ENCODE measurements at places on chromosomes 6 and 20. TPM values are rescaled to one million over a fixed set of nuclear protein-coding genes. Genes with fewer than 3 reads are reported as not detected.

Gene CASS4
- total RNA-seq, result 2.4 TPM

GRCh38 chr6:88166493-88167351 is 575 bp upstream of the CNR1 start:
- peak overlapping the region; percentile 68 for H3K4me3 ChIP-seq
- no peaks in the 10 kb centered on the region for H3K27me3 ChIP-seq
- H3K4me1 ChIP-seq, result no peaks in the 10 kb centered on the region
- peak; percentile 83 for DNase-seq

Gene PI16
- 383 TPM for total RNA-seq

Gene ZBTB12
- total RNA-seq, result 4.9 TPM

GRCh38 chr20:10359621-10360040 is 74.4 kb downstream of the MKKS start:
- no peaks in the 10 kb centered on the region for H3K36me3 ChIP-seq
- no peak for DNase-seq
- H3K4me3 ChIP-seq, result no peak overlapping the region
- no peaks in the 10 kb centered on the region for H3K4me1 ChIP-seq

Gene NUDT3
- 47.3 TPM for total RNA-seq

Gene AVP
- not detected for total RNA-seq
